Cortex of kidney (tissue), 1 donor: ENCODE measurements at places on chromosomes 13 and 19.

GRCh38 chr13:64000321-64000720 lies 2584.7 kb upstream of the PCDH20 start:
- DNase-seq = no peak

- no peak for DNase-seq
Observed at GRCh38 chr19:10797541-10798256, 38.3 kb downstream of the TMED1 start.

- DNase-seq = no peak
Observed at GRCh38 chr19:4795400-4795799, 3.9 kb downstream of the FEM1A start.

- DNase-seq = no peak
Observed at GRCh38 chr19:32068793-32069192, 276.6 kb upstream of the ZNF507 start.
